ENCODE measurements at places on chromosomes 3 and 15.
A peak's percentile ranks its signal among the peaks of the same experiment; 100 is the strongest.

- DNase-seq: no peak
Observed at GRCh38 chr3:123327956-123328850, 120.7 kb downstream of the ADCY5 start.

DNA sequence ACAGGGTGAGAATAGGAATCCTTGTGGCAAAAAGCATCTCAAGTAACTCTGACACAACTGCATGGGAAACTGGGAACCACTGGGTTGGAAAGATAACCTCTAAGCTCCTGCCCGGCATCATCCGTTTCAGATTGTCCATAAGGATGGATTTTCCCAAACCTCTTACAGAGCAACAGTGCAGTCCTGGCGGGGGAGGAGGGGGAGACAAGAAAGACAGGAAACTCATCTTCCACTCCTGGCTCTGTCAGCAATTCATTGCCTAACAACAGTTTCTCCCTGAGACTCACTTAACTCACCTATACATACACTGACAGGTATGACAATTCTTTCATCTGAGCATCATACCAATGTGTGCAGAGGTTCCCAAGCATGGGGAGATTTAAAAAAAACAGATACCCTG, 279.0 kb downstream of the RPLP1 start:
- DNase-seq: no peak

DNA sequence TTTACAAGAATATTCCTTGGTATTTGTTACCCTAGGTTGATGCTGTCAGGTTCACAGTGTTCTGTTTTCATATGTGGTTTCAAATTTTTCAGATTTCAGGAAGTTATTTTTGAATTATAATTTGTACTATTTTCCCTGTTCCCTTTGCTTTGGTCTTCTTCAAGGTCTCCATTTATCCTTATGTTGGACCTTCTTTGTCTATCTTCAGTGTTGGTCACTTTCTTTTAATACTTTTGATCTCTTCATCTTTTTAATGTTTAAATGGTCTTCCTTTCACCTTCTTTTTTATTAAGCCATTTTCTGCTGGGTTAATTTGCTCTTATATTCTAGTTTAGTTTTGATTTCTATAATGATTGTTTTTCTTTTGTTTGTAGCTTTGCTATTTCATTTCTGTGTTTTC, 61.3 kb downstream of the KLHL25 start:
- no peak for DNase-seq

- DNase-seq: no peak
Observed at GRCh38 chr3:146189519-146190173, 28.7 kb upstream of the PLOD2 start.

- no peak for DNase-seq
Observed at GRCh38 chr15:82900511-82901060, 51.9 kb downstream of the HOMER2 start.

DNA sequence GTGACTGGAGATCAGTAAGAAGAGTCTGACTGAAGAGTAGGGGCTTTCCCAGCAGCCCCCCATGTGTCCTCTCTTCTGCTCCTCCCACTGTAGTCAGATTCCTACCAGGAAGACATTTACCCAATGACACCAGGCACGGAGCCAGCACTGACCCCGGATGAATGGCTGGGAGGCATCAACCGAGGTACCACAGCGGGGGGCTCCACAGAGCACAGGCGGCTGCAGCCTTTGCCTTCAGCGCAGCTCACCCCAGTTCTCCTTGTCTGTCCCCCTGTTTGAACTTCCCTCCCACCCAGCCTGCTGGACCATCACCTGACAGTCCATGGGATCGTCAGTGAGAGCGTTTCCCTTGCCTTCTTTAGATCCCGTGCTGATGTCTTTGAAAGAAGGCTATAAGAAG, 101.6 kb downstream of the ANP32A start:
- DNase-seq: no peak

DNA sequence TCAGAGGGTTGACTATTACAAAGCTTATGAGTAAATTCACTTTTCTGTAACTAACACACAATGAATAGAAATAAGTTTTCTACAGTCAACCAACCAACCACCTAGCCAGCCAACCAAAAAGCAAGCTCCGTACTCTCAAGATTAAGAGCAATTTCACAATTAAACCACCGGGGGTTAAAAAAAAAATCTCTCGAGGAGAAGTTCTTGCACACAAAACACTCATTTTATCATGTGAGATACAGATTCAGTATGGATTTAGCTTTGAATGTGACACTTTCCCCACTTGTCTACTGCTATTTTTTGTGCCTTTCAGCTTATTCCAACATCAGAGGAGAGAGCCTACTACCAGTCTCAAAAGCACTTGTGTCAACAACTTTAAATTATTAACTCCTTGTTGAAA, 135.3 kb downstream of the SV2B start:
- DNase-seq: no peak

GRCh38 chr3:12832350-12833221, 8.8 kb downstream of the RPL32 start:
- no peak for DNase-seq

GRCh38 chr15:66862940-66863335, 160.9 kb downstream of the SMAD6 start:
- peak; percentile 19 for DNase-seq

DNA sequence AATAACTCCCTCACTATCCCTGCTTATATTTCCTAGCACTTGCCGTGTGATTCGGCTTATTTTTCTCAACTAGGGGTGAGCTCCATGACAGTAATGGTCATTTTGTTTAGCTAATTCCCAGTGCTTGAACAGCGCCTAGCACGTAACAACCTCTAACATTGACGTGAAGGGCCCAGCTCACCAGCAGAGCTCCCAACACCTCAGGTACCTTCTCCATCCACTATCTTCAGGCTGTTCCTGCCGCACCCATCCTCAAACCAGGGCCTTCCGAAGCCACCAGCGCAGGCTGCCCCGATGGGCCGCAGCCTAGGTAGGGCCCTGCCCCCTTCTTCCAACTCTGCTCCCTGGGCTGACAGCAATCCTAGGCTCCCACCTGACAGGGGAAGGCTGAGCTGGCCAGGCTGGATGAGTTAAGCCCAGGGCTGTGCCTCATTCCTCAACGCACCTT, 751 bp upstream of the RPS17 start:
- DNase-seq: no peak

GRCh38 chr3:24943961-24944360, 449.3 kb upstream of the THRB start:
- no peak for DNase-seq

DNA sequence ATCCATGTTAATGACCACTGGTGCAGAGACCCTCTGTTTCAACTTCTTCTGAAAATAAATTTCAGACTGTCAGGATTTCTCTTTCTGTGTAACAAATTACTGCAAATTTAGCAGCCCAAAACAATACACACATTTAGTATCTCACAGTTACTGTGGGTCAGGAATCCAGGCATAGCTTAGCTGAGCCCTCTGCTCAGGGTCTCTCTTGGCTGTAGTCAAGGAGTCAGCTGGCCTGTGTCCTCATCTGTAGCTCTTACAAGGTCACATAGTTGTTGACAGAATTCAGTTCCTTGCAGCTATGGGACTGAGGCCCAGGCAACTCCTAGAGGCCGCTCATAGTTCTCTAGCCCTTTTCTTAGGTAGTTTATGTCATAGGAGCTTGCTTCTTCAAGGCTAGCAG, 51.9 kb downstream of the NKIRAS1 start:
- no peak for DNase-seq

DNA sequence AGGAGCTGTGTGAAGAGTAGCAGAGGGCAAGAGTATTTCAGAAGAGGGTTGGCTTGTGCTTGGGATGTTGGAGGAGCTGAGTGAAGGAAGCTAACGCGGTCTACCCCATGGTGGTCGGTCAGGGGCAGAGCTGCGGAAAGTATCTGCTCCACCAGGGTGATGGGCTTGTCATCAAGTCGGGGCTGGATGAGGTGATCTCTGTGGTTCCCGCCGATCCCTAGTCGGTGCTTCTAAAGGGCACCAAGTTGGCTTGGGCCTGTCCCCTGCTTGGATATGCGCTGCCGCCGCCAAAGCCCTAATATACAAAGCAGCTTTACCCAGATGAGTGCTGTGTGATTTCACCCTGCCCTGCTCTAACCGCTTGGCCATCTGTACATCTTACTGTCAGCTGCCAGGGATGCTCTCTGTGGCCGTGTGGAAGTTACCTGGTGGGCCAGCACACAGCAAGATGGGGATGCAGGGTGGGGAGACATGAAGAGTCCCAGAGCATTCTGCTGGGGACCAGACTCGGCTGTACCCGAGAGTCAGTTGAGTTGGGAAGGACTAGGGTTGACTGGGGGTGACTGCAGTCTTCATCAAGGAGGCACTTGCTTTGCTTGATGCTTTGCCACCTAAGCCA, 226.1 kb upstream of the BHLHE40 start:
- no peak for DNase-seq

- no peak for DNase-seq
Observed at GRCh38 chr15:90917569-90917968, 14.5 kb downstream of the MAN2A2 start.

DNA sequence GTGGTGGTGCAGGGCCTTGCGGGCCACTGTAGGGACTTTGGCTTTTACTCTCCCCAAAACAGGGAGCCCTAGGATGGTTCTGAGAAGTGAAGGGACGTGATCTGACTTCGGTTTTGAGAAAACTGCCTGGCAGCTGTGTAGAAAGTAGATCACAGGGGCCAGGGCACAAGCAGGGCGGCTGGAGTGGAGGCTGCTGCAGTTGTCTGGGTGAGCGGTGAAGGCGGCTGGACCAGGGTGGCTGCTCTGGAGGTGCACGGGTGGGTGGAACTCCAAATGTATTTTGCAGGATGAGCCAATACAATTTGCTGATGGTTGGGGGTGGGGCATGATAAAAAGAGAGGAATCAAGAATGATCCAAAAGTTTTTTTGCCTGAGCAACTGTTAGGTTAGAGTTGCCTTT, 29.8 kb upstream of the TRH start:
- DNase-seq: no peak

DNA sequence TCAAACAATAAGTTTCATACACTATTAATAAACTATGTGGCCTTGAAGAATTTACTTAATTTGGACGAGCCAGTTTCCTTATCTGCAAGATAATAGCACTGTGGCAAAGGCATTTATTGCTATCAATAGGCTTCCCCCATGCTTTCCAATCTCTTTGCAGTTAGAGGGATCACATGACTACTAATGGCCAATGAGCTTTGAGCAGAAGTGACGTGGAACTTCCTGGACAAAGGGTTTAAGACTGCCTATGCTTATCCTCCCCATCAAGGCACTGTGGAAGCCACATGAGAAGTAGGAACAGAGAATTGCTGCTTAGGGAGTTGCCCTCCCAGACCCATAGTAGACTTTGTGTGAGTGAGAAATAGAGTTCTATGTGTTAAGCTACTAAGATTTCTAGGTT, 16.7 kb upstream of the ZMAT3 start:
- DNase-seq: no peak

GRCh38 chr15:74168711-74169126, 4.8 kb upstream of the ISLR start:
- no peak for DNase-seq

DNA sequence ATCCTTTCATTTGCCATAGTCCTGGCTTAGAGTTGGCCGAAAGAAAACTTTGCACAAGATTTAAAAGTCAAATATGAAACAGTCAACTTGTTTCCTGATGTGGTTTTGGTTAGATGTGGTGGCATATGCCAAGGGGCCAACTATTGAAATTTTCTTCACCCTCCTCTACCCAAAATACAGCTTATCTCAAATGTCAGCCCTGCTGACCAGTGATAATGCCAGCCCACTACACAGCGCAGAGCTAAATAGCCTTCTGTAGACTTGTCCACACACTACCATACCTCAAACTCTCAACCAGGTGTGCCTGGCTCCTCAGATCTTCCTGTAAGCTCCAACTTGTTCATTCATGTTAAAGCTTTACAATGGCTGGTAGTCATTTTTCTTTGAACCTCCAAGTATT, 368.5 kb upstream of the STAC start:
- DNase-seq: no peak

DNA sequence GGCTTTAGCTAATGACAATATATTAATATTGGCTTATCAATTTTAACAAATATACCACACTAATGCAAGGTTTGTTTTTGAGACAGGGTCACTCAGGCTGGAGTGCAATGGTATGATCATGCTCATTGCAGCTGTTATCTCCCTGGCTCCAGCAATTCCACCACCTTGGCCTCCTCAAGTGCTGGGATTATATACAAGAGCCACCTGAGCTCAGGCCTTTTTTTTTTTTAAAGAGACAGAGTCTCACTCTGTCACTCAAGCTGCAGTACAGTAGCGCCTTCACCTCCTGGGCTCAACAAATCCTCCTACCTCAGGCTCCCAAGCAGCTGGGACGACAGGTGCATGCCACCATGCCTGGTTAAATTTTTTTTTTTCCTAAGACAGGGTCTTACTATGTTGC, 11.7 kb downstream of the DLG1 start:
- DNase-seq: no peak

DNA sequence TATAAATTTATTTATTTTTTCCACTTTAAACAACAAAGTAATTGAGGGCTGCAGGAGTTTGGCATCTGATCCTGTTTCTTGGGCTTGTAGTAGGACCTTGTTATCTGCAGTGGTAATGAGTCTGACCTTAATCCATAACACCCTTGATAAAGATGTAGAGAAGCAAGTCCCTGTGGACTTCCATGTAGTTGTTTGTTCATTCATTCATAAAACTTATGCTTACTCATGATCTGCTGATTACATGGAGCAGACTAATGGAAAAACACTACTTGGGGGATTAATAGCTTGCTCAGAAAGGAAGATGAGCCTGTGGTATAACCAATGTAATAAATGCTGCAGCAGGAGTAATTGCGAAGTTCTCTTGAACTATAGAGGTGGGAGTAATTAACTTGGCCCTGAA, 271.5 kb upstream of the TBL1XR1 start:
- DNase-seq: no peak

- DNase-seq: no peak
Observed at GRCh38 chr3:111080413-111080812, 8.8 kb downstream of the NECTIN3 start.

DNA sequence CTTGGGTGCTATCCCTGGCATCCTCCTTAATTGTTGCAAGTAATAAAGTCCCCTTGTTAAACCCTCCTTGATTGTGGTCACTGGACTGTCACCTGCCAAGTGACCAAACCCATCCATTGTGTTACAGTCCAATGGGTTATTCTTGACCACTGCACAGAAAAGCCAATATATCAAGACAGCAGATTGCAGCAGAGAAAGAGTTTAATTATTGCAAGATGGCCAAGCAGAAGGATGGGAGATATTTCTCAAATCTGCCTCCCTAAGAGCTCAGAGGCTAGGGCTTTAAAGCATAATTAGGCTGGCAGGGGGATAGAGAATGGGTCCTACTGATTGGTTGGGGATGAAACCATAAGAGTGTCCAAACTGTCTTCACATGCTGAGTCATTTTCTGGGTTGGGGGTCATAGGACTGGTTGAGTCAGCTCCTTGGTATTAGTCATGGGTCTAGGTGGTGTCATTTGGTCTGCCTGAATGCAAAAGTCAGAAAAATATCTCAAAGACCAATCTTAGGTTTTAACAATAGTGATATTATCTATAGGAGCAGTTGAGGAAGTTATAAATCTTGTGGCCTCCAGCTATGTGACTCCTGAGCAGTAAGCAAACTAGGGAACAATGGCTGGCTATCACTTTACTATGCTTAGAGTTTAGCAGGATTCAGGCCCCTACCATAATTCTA, 19.1 kb upstream of the XYLB start:
- DNase-seq: no peak

All from stimulated activated CD8-positive, alpha-beta memory T cell treated with anti-CD3 and anti-CD28 coated beads, Interleukin-4, amount 100 ng/mL, for 4 hours (primary cell).